ENCODE measurements at places on chromosomes 3 and 15.

DNA sequence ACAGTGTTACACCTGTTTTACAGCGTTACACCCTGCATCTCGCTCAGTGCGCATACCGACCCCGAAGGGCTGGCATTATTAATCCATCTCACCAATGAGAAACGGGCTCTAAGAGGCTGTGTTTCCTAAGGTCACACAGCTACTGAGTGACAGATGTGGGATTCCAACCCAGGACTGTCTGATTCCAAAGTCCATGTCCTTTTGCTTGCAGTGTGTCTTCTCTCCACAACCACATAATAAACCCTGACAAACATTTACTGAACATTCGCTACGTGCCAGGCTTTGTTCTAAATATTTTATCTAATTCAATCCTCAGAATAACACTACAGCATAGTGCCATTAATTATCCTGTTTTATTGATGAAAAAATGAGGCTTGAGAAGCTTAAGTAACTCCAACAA lies 79.1 kb downstream of the RAB11A start:
- DNase-seq, result no peak
- H3K27me3 ChIP-seq, result peaks cover 7% of the 10 kb centered on the region
- H3K36me3 ChIP-seq, result no peaks in the 10 kb centered on the region

DNA sequence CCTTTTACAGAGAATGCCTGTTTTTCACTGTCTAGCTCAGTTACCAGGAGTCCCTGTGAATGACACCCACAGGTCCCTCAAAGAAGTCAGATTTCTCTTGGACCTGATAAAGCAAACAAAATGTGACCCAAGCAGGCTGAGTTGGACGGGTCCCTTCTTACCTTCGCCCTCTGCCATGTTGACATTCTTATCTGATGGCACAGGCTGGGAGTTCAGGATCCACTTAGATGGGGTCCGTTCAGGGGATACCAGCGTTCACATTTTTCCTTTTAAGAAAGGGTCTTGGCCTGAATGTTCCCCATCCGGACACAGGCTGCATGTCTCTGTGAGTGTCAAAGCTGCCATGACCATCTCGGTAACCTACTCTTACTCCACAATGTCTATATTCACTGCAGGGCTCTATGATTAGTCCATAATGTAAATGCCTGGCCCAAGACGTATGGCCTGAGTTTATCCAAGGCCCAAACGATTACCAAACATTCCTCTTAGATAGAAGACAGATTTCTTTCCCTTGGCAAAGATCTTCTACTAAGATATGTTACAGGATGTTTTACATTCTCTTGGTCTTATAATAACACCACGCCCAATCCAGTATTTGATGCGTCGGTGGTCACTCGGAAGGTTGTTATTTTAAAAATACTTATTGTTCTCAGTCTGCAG lies 179.1 kb downstream of the THSD4 start:
- DNase-seq, result no peak
- no peak overlapping the region for H3K4me3 ChIP-seq
- peaks cover 5% of the 10 kb centered on the region for H3K36me3 ChIP-seq
- H3K27me3 ChIP-seq, result no peaks in the 10 kb centered on the region
- H3K27ac ChIP-seq, result no peak overlapping the region

DNA sequence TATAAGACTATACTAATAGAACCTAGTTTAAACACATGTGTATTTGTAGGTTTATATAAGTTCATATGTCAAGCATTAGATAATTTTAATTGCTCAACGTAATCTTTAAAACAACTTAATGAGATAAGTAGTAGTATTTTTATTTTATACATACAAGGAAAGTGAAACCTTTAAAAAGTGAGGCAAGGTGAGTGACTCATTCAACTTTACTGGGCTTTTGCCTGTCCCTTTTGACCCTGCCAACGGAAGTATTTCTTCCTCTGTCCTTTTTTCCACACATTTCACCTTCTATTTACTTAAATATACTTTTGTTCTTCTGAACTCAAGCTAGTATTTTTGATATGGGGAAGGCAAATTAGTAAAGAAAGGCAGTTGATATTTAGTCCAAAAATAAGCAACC lies 78.5 kb downstream of the KBTBD8 start:
- H3K4me1 ChIP-seq, result peaks cover 7% of the 10 kb centered on the region
- DNase-seq, result no peak
- no peak overlapping the region for H3K27ac ChIP-seq
- no peaks in the 10 kb centered on the region for H3K36me3 ChIP-seq
- peaks cover 3% of the 10 kb centered on the region for H3K27me3 ChIP-seq
- no peak overlapping the region for H3K4me3 ChIP-seq

DNA sequence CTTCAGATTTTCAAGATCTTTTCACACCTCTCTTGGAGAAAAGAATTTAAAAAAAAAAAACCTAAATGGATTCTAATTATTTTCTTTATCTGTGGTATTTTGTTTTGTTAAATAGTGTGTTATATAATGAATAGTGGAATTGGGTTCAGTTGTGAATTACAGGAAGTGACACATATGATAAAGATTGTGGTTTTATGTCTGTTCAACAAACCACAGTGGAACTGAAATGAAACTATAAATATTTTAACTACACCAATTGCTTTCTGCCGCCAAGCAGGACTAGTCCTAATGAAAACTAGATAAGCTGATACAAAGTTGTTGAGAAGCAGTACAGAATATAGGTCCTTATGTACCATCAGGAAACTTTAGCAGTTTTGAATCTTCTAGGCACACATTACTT lies 121.6 kb downstream of the UBE2E2 start:
- H3K27me3 ChIP-seq, result no peaks in the 10 kb centered on the region
- H3K27ac ChIP-seq, result no peak overlapping the region
- H3K4me1 ChIP-seq, result no peaks in the 10 kb centered on the region

DNA sequence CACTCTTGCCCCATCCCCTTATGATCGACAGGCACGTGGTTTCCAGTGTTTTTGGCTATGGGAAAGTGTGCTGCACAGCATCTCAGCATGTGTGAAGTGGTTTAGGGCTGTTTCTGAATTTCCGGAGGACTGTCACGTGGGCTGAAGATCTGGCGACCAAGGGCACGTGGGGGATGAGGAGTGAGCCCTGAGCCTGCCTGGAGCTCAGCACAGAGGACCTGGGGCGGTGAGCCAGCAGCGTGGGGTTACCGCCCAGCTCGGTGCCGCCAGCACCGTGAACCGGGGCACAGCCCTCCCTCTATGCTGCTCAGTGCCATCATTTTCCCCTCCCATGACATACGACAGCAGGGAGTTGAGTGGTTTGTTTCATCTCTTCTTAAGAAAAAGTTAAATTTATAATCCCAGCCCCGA lies 150.2 kb downstream of the DNAJB8 start:
- H3K4me1 ChIP-seq, result peaks cover 31% of the 10 kb centered on the region
- no peak overlapping the region for H3K27ac ChIP-seq
- H3K36me3 ChIP-seq, result no peaks in the 10 kb centered on the region
- no peak overlapping the region for H3K4me3 ChIP-seq

- peaks cover 20% of the 10 kb centered on the region for H3K4me1 ChIP-seq
- H3K36me3 ChIP-seq, result peaks cover 5% of the 10 kb centered on the region
- peaks cover 2% of the 10 kb centered on the region for H3K27me3 ChIP-seq
These were observed 44.0 kb downstream of the ZBTB38 start for GRCh38 chr3:141412087-141412935.

DNA sequence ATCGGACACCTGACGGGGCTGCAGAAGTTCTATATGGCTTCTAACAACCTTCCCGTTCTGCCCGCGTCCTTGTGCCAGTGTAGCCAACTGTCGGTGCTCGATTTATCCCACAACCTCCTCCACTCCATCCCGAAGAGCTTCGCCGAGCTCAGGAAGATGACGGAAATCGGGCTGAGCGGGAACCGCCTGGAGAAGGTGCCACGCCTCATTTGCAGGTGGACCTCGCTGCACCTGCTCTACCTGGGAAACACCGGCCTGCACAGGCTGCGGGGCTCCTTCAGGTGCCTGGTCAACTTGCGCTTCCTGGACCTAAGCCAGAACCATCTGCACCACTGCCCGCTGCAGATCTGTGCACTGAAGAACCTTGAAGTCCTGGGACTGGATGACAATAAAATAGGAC lies 9.8 kb upstream of the LRRC34 start:
- H3K27ac ChIP-seq, result no peak overlapping the region
- H3K4me1 ChIP-seq, result no peaks in the 10 kb centered on the region
- peaks cover 3% of the 10 kb centered on the region for H3K27me3 ChIP-seq
- H3K36me3 ChIP-seq, result no peaks in the 10 kb centered on the region

DNA sequence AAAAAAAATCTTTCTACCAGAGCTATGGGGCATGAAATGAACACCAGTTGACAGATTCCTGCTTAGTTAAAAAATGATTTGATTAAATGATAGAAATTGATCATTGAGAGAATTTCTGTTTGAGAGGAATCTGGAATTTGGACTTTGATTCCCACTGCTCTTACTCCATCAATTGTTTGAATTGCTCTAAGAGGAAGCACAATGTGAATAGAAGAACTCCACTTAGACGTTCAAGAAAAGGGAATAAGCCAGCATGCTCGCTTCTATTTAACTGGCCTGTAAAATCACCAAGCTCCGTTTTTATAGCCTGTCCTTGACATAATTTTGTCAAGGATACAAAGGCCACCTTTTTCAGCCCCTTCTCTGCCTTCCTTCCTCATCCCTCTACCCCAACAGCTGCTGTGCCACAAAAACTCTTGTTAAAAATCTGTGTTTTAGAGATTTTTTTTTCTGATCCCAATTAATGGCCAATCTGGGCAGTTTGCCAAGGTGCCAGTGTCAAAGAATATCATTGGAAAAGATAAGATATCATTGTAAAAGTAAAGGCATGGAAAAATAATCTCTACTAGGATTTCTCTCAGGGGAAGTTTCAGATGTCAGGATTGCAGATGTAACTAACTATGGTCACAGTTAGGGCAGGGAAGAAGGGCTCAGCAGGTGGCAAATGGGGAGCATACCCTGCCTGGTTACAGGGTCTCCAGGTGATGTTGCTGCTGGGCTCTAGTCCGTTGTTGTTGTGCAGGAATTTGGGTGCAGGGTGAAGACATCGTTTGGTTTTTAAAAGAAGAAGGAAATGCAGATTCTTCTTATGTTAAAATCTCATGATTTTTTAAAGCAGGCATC lies 301.8 kb upstream of the PDZRN3 start:
- no peak for DNase-seq
- no peak overlapping the region for H3K27ac ChIP-seq
- H3K4me1 ChIP-seq, result peaks cover 2% of the 10 kb centered on the region
- no peaks in the 10 kb centered on the region for H3K27me3 ChIP-seq
- H3K36me3 ChIP-seq, result no peaks in the 10 kb centered on the region
- H3K4me3 ChIP-seq, result no peak overlapping the region

DNA sequence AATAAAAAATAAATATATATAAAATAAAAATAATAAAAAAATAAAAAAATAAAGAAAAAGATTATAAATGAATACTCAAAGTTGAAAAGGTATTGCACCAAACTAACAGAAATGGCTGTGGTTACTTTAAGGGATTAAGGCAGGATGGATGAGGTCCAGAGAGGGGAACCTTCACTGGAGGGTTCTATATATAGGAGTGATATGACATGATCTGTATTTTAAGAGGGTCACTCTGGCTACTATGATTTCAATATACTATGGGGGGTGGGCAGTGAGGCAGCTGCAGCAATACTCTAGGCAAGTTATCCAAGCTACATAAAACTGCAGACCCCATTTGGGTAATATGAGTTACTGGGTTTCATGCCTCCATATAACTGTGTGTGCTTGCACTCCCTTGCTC lies 24.6 kb downstream of the ACAD11 start:
- no peak overlapping the region for H3K27ac ChIP-seq
- no peaks in the 10 kb centered on the region for H3K4me1 ChIP-seq
- no peaks in the 10 kb centered on the region for H3K36me3 ChIP-seq
- no peak for DNase-seq
- no peaks in the 10 kb centered on the region for H3K27me3 ChIP-seq

Measured in glutamatergic neuron (in vitro differentiated cells).